Sigmoid colon (tissue), 7 donors: ENCODE measurements at places on chromosomes 2 and 18. TPM values are rescaled to one million over a fixed set of nuclear protein-coding genes. Genes with fewer than 3 reads are reported as not detected.

- H3K4me3 ChIP-seq, result no peak overlapping the region
- no peak overlapping the region for H3K27ac ChIP-seq
- H3K36me3 ChIP-seq, result no peaks in the 10 kb centered on the region
- H3K27me3 ChIP-seq, result no peaks in the 10 kb centered on the region
- H3K4me1 ChIP-seq, result no peaks in the 10 kb centered on the region
Observed at GRCh38 chr18:3333721-3334386, 71.9 kb downstream of the MYL12B start.

The REG3G gene
- not detected for total RNA-seq

DNA sequence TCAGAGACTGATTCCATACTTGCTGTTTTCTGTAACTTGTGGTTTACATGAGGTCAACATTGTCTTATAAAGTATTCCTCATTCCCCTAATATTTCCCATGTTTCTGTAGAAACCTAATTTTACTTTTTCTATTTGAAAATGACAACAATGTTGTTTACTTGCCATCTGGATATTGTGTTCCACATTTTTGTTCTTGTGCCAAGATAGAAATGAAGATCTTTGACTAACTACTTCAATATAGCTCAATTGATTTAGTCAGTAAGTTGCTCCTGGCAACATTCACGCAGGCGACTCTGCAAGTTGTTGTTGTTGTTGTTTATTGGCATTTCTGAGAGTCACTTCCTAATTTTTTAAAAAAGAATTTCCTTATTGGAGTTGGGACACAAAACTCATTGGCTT, 69.5 kb downstream of the CAVIN2 start:
- no peak for DNase-seq
- H3K4me3 ChIP-seq, result no peak overlapping the region
- H3K36me3 ChIP-seq, result no peaks in the 10 kb centered on the region
- H3K27ac ChIP-seq, result no peak overlapping the region
- no peaks in the 10 kb centered on the region for H3K27me3 ChIP-seq

The ARHGAP28 gene
- total RNA-seq, result 4.3 TPM

- H3K27me3 ChIP-seq, result no peaks in the 10 kb centered on the region
- no peak for DNase-seq
- H3K4me1 ChIP-seq, result no peaks in the 10 kb centered on the region
- H3K4me3 ChIP-seq, result no peak overlapping the region
Observed at GRCh38 chr2:182428476-182428875, 1.6 kb upstream of the PDE1A start.

DNA sequence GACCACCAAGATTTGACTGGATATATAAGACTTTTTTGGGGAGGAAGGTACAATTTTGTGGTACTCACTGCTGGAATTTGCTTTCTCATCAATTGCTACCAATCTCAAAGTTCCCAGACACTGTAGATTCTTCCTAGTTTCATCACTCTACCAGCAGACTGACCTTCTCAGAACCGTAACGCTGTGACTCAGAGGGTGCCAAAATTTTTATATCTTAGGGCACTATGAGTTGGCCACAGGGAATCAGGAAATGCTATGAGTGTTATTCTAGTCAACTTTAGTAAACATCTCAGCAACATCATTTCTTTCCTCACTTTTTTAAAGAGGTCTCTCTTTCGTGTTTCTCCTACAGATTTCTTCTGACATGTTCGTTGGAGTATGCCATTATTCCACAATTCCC, 499.0 kb downstream of the TMX3 start:
- no peaks in the 10 kb centered on the region for H3K4me1 ChIP-seq
- no peaks in the 10 kb centered on the region for H3K36me3 ChIP-seq
- H3K27ac ChIP-seq, result no peak overlapping the region
- no peak overlapping the region for H3K4me3 ChIP-seq
- no peaks in the 10 kb centered on the region for H3K27me3 ChIP-seq

The GPAT2 gene
- total RNA-seq, result 4.9 TPM

GRCh38 chr18:54392543-54393023, 34.9 kb downstream of the C18orf54 start:
- H3K27ac ChIP-seq, result no peak overlapping the region
- H3K4me3 ChIP-seq, result no peak overlapping the region
- peaks cover 3% of the 10 kb centered on the region for H3K4me1 ChIP-seq
- no peaks in the 10 kb centered on the region for H3K36me3 ChIP-seq
- H3K27me3 ChIP-seq, result no peaks in the 10 kb centered on the region
- no peak for DNase-seq

GRCh38 chr2:3112131-3112530, 265.5 kb downstream of the EIPR1 start:
- H3K36me3 ChIP-seq, result no peaks in the 10 kb centered on the region
- DNase-seq, result peak; percentile 57
- no peaks in the 10 kb centered on the region for H3K4me1 ChIP-seq
- no peak overlapping the region for H3K27ac ChIP-seq
- H3K27me3 ChIP-seq, result no peaks in the 10 kb centered on the region

- H3K27me3 ChIP-seq, result no peaks in the 10 kb centered on the region
- peaks cover 68% of the 10 kb centered on the region for H3K4me1 ChIP-seq
- H3K4me3 ChIP-seq, result peak overlapping the region; percentile 5
- H3K36me3 ChIP-seq, result no peaks in the 10 kb centered on the region
- no peak for DNase-seq
Observed at GRCh38 chr18:75220551-75221355, 10.2 kb downstream of the TSHZ1 start.

DNA sequence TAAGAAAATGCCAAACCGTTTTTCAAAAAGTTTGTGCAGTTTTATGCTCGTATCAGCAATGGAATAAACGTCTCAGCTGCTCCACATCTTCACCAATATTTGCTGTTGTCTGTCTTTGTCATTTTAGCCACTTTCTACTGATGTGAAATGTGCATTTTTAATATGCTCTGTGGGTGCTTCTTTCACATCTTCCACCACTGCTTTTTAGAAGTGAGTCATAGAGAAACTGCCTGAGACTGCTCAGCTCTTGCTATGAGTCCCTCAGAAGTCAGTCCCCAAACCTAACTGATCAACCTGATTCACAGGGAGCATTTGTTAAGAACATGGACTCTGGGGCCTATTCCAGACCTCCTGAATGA, 41.0 kb upstream of the EPC2 start:
- H3K27me3 ChIP-seq, result no peaks in the 10 kb centered on the region
- no peak overlapping the region for H3K4me3 ChIP-seq
- H3K36me3 ChIP-seq, result no peaks in the 10 kb centered on the region

DNA sequence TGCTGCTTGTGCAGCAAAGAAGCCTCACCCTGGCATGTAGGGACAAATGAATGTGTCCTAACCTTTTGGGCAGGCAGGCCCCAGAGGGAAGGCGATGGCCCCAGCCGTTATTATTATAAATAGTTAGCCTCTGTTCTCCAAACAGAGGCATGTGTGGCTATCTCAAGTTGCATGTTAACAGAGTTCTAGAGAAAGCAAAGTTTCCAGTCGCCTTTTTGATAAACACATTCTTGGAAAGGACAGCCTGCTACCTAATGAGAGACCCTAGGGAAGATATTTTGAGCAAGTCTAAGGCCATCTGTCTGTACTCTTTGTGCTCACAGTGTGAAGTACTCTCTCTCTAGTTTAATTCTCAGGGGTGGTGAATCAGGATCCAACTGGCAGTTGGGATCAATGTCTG, 97.4 kb upstream of the FHL2 start:
- no peak for DNase-seq
- H3K27me3 ChIP-seq, result no peaks in the 10 kb centered on the region

The ZNF236 gene
- 22.1 TPM for total RNA-seq

- no peaks in the 10 kb centered on the region for H3K4me1 ChIP-seq
- H3K36me3 ChIP-seq, result no peaks in the 10 kb centered on the region
Observed at GRCh38 chr2:83972128-83972527, 487.0 kb downstream of the SUCLG1 start.

DNA sequence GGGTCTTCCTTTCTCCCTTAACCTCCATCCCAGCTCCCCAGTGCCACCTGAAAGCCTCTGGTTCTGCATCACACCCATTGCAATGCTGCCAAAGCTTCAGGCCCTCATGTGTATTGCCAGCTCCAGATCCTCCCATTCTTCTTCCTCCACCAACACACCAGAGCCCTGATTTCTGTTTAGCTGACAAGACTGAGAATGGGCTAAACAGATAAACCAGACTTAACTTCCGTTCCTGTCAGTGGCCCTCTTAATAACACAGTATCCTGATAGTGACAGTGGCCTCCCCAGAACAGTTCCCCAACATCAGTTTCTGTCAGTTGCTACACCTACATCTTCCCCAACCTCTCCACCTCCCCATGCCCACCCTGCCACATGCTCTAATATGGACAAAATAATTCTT, 31.3 kb upstream of the C1D start:
- no peak for DNase-seq
- H3K4me1 ChIP-seq, result no peaks in the 10 kb centered on the region
- no peaks in the 10 kb centered on the region for H3K27me3 ChIP-seq
- H3K4me3 ChIP-seq, result no peak overlapping the region

The CEBPZ gene
- 38.8 TPM for total RNA-seq

DNA sequence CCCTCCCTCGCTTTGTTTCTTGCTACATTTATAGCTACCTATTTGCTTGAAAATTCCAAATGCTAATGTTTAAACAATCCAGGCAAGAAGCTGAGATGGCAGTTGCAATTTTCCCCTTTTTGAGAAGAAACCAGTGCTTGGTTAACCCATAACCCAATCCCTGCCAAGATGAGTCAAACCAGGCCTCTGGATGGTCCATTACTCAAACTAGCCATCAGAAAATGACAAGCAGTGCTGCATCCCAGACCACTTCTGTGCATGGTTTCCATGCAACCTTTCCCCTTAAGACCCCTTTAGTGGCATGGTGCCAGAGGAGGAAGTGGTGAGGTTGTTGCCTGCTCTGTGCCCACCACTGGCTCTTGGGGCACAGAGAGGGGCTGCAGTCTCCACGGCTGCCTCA, 131.2 kb upstream of the RMP24 start:
- no peak overlapping the region for H3K4me3 ChIP-seq
- no peak overlapping the region for H3K27ac ChIP-seq
- H3K36me3 ChIP-seq, result no peaks in the 10 kb centered on the region
- H3K4me1 ChIP-seq, result no peaks in the 10 kb centered on the region
- no peak for DNase-seq
- H3K27me3 ChIP-seq, result no peaks in the 10 kb centered on the region

The TBC1D8 gene
- 24.1 TPM for total RNA-seq

DNA sequence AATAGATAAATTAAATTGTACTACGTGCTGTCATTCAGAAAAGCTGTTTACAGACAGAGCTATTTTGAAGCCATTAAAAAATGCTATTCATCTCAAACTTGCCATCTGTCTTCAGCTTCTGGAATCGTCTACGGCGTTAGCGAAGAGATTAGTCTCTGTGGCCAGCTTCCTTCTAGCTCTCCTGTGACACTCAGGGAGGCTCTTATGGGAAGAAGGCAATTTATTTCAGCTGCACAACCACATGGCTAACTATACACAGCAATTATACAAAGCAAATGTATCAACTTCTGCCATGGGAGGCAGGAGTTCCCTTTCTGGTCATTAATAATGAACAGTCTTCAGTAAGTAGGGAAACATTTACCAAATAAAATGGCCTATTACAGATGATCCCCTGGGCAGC, 6.3 kb downstream of the CTAGE1 start:
- H3K27me3 ChIP-seq, result no peaks in the 10 kb centered on the region
- no peaks in the 10 kb centered on the region for H3K4me1 ChIP-seq
- DNase-seq, result no peak
- H3K36me3 ChIP-seq, result no peaks in the 10 kb centered on the region
- H3K4me3 ChIP-seq, result no peak overlapping the region

GRCh38 chr2:29611850-29612249, 309.5 kb downstream of the ALK start:
- no peaks in the 10 kb centered on the region for H3K4me1 ChIP-seq
- no peak overlapping the region for H3K4me3 ChIP-seq
- no peak for DNase-seq
- no peak overlapping the region for H3K27ac ChIP-seq

- H3K4me1 ChIP-seq, result no peaks in the 10 kb centered on the region
- no peak overlapping the region for H3K4me3 ChIP-seq
- no peaks in the 10 kb centered on the region for H3K27me3 ChIP-seq
- no peak overlapping the region for H3K27ac ChIP-seq
- no peak for DNase-seq
Observed at GRCh38 chr18:57075716-57076400, 71.0 kb upstream of the BOD1L2 start.

DNA sequence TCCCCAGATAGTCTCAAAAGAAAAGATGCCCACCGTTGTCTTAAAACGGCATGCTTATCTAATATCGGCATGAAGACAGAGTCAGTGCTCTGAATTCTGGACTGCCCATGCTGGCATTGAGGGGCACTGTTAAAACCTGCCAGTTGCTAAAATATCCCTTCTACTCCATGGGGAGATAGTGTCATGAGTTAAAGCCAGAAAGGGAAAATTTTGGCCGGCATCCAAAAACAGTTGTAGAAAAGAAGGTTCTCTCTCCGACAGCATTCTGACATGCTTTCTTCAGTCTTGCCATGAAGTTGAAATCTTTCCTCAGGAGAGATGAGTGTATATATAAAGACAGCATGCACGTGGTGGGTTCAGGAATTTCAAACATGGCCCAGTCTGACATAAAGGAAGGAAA, 401.3 kb upstream of the PIK3C3 start:
- H3K4me1 ChIP-seq, result no peaks in the 10 kb centered on the region
- no peak overlapping the region for H3K27ac ChIP-seq
- H3K36me3 ChIP-seq, result no peaks in the 10 kb centered on the region
- no peaks in the 10 kb centered on the region for H3K27me3 ChIP-seq
- no peak overlapping the region for H3K4me3 ChIP-seq

The PPIG gene
- total RNA-seq, result 47.1 TPM

- no peak overlapping the region for H3K4me3 ChIP-seq
- no peak for DNase-seq
- H3K4me1 ChIP-seq, result no peaks in the 10 kb centered on the region
- H3K36me3 ChIP-seq, result no peaks in the 10 kb centered on the region
- H3K27me3 ChIP-seq, result no peaks in the 10 kb centered on the region
Observed at GRCh38 chr2:216302981-216303676, 69.2 kb downstream of the MARCHF4 start.

- no peaks in the 10 kb centered on the region for H3K36me3 ChIP-seq
- H3K4me3 ChIP-seq, result no peak overlapping the region
- DNase-seq, result no peak
- H3K27ac ChIP-seq, result no peak overlapping the region
Observed at GRCh38 chr2:39542523-39542922, 105.4 kb upstream of the MAP4K3 start.

- no peak overlapping the region for H3K4me3 ChIP-seq
- H3K27ac ChIP-seq, result no peak overlapping the region
- peak; percentile 79 for DNase-seq
- no peaks in the 10 kb centered on the region for H3K4me1 ChIP-seq
Observed at GRCh38 chr18:21955757-21956652, 213.4 kb upstream of the GATA6 start.

GRCh38 chr2:240121190-240121589, 14.9 kb downstream of the COPS9 start:
- no peaks in the 10 kb centered on the region for H3K36me3 ChIP-seq
- H3K27ac ChIP-seq, result no peak overlapping the region

The FARP2 gene
- total RNA-seq, result 19.3 TPM

The STON1 gene
- total RNA-seq, result 218 TPM

DNA sequence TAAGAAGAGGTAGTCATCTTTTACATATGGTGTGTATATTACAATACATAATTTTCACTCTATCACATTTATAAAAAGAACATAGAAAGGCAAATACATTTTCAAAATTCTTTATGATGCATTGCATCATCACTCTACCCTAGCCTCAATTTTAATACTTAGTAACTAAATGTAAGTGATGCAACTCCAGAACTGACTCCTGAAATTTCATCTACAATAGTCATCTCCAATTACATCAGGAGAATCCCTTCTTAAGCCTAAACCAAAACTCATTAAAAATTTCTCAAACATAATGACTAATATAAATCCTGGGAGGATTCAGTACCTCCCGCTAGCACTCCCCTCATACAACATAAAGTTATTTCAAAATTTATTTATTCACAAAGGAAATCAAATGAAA, 15.9 kb downstream of the TMX3 start:
- no peaks in the 10 kb centered on the region for H3K4me1 ChIP-seq
- H3K36me3 ChIP-seq, result peaks cover 6% of the 10 kb centered on the region
- DNase-seq, result no peak
- H3K27ac ChIP-seq, result no peak overlapping the region

The LRATD1 gene
- 5.7 TPM for total RNA-seq

The CYP1B1 gene
- total RNA-seq, result 12.6 TPM
